ENCODE measurements at places on chromosomes 5 and 9.

- DNase-seq, result no peak
Observed at GRCh38 chr9:9214066-9214465, 1398.7 kb downstream of the PTPRD start.

GRCh38 chr5:43422143-43422542, 10.0 kb upstream of the CCL28 start:
- no peak for DNase-seq

DNA sequence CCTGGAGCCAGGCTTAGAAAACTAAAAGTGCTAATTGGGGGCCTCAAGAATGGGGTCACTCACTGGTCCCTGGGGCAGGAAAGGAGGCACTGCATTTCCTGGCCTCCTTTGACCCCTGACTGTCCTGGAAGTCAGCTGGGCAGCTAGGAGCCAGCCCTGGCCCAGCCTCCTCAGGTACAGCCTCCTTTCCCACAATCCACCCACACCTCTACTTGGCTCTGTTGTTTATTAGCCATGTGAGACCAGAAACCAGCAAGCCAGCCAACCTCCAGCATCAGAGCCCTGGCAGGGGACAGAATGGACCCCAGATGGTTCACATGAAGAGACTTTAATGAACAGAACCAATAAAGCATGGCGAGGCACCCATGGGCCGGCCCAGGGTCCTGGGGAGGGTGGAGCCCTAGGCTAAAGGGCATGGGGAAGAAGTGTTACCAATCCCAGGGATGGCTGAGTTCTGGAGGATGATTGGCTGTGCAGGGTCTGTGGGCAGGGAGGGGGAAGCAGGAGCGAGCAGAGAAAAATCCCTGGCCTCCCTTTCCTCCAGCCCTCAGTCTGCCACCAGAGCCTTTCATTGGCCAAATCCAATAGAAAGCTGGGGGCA, 55.3 kb upstream of the ANGPTL2 start:
- DNase-seq, result peak; percentile 21

GRCh38 chr5:146027751-146028150, 77.6 kb downstream of the PLAC8L1 start:
- DNase-seq, result no peak

DNA sequence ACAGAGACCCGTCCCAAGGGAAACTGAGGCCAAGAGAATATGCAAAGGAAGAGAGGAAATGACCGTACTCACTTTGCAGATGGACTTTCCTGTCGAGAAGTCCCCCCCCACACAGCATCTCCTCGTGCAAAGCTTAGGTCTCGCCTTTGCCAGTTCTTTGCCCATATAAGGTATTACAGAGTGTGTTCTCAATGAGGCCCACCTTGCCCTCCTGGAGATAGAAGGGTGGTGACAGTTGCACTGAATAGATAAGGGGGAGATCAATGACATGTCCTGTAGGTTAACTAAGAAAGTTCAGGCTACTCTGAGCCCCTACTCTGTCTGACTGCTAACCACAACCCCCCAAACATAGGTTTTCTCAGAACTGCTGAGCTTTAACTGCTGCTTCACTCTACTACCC, 68.2 kb upstream of the SPTLC1 start:
- DNase-seq, result no peak

DNA sequence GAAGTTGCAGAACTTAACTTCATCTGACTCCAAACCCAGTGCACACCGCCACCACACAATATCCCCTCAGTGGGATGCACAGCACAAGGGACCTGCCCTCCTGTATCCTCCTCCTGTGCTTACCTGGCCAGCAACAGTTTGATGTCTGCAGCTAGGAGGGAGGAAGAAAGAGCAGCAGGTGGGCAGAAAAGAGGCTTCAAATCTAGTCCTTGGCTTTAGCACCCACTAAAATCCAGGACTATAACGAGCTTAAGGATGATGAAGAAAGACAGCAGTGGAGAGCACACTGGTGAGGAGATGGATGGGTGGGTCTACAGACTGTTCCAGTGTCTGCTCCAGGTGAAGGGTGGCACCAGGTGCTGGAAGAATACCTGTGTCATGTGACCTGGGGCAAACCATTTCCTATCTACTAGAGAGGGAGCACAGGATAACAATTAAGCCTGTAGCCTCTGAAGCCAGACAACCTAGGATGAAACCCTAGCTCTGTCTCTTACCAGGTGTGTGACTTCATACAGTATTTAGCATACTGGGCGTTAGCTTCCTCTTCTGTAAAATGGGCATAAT, 100.0 kb downstream of the SH3TC2 start:
- DNase-seq, result no peak

- DNase-seq, result no peak
Observed at GRCh38 chr9:133167769-133168168, 4.1 kb upstream of the GBGT1 start.

- no peak for DNase-seq
Observed at GRCh38 chr5:61468483-61468865, 136.4 kb downstream of the ZSWIM6 start.

GRCh38 chr5:11072568-11072967, 311.5 kb upstream of the DAP start:
- no peak for DNase-seq

- no peak for DNase-seq
Observed at GRCh38 chr5:151202381-151203139, 21.3 kb downstream of the CCDC69 start.

DNA sequence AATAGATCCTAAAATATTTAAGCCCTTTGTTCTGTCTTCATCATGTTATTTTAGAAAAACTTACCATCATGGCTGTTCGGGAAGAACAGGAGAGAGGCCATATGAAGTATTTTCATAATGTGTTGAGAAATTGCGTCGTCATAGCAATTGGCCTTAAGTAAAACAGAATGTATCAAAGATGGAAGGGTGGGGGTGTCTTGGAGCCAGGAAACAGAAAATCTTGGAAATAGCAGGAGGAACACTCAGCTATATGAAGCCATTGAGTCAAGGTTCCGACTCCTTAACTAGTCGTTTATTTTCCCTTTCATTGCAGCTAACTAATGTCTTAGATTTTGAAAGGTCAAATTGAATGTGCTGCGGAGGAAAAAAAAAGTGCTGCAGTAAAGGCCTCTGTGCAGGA, 1.3 kb downstream of the SPTAN1 start:
- DNase-seq, result no peak

GRCh38 chr5:110386782-110387181, 339.7 kb downstream of the TMEM232 start:
- no peak for DNase-seq
